Stimulated activated CD4-positive, alpha-beta T cell treated with anti-CD3 and anti-CD28 coated beads, Interleukin-12 subunit alpha, Interleukin-12 subunit beta, amount 100 ng/mL, for 4 hours (primary cell): ENCODE measurements at places on chromosomes 4 and X.

DNA sequence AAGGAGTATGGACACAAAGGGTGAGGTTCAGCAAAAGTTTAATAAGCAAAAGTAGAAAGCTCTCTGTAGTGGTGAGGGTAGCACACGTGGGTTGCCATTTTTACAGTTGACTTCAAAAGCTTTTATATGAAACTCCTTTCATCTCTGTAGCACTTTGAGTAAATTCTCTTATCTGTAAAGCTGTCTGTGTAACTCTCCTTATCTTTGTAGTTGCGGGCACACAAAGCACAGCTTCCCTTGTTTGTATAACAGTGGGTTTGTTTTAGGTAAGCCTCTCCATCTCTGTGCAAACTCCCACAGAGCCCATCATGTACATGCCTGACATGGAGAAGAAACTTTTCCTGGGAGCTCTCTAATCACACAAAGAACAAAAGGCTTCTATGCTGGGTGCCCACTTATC is 325.9 kb upstream of the PABPC5 start:
- DNase-seq = no peak

GRCh38 chr4:82276332-82276640 is 97.5 kb downstream of the HNRNPD start:
- DNase-seq = no peak

DNA sequence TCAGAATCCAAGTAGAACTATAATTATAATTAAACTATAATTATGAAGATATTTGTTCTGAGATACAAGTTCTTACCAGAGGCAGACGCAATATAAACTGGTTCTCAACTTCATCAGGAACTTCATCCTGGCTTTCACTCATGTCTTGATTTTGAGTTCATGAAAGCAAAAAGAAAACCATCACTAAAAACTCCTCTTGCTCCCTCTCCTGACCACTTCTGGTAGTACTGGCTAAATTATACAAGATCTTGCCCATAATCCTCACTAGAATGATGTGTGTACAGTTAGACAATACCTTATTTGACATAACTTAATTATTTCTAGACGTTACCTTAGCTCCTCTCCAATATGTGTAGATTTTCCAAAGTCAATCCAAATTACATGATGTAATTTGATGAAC is 3.7 kb downstream of the TAF7L start:
- DNase-seq = no peak

GRCh38 chr4:150305995-150306394 is 227.8 kb downstream of the DCLK2 start:
- no peak for DNase-seq

DNA sequence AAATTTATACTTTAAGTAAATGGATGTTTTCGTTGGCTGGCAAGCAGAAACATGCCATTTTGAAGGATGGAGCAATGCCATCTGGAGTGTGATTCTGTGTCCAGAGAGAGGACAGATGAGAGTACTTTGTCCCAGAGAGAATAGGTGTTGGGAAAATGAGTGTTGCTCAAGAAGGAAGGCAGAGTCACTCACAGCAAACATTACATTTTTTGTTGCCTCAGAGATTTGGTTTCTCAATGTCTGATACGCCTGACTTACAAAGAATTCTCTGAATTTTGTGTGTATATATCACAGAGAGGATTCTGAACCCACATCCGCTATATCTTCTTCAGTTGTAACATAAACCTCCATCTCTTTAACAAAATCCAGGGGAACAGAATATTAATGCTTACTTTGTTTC is 102.8 kb upstream of the PCDH18 start:
- no peak for DNase-seq

DNA sequence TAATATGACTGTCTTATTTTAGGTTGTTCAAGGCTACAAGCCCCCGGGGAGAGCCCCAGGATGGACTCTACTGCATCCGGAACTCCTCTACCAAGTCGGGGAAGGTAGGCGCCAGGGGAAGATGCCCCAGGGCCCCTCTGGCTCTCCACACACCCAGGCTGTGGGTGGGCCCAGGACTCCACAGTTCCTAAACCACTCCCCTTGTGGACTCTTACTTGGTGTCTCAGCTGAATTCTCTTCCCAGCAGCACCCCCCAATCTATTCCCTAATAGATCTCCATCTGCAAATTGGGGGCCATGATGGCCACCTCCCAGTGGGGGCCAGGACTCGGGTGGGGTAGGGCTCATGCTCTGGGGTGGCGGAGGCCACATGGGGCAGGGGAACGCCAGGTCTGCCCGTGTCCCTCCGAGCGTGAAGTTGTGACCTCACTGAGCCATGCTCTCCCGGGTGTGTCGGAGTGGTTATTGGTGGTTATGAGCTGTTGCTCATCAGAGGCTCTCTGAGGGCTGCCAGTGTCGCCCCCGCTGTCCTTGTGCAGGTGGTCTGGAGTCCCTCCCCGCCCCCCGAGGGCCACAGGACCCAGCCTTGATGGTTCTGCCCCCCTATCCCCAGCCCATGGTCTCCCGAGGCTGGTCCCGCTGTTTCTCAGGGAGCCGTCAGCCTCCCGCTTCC is 11.2 kb upstream of the ADD1 start:
- no peak for DNase-seq

DNA sequence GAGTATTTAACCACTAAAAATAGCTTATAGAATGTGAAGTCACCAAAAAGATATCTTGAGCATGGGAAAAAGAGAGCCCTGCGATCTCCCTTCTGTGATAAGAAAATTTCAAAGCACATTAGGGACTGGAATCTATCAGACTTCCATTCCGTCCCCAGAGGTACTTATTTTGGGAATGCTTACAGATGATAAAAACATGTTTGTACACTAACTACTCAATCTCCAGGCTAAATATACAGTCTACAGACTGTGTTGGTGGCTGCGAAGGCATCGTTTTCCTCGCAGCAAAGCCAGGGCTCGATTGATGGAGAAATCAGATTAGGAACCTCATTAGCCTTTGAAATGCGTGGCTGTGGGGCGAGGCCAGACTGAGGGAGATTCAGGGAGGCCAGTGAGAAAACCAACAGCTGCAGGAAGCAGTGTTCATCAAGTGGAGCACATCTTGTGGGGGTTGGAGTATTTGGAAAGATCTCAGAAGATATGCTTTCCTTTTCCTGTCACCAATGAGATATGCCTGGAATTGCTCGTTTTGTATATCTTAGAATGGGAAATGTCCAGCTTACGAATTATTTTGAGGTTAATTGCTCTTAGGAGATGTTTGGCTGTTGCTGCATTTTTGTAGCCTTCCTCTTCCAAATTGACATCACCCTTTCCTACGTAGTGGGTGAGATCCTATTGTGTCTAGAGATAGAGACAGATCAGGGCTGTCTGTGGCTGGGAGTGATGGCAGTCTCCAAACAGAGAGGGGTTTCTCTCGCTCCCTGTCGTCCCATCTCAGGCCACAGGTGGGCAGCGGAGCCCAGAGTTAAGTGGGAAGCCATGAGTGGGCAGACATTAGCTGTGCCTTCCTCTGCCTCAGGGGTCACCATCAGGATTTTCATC is 224.9 kb upstream of the FAT1 start:
- DNase-seq = no peak

GRCh38 chr4:3735196-3735595 is 31.0 kb upstream of the ADRA2C start:
- DNase-seq = no peak

GRCh38 chr4:3301450-3302172 is 8.8 kb downstream of the RGS12 start:
- DNase-seq = no peak
